Umbilical cord (tissue), 2 donors: ENCODE measurements at places on chromosomes 2 and 18. TPM values are rescaled to one million over a fixed set of nuclear protein-coding genes. Genes with fewer than 3 reads are reported as not detected.

CXCR4 gene
- total RNA-seq: 7.5 TPM

DNA sequence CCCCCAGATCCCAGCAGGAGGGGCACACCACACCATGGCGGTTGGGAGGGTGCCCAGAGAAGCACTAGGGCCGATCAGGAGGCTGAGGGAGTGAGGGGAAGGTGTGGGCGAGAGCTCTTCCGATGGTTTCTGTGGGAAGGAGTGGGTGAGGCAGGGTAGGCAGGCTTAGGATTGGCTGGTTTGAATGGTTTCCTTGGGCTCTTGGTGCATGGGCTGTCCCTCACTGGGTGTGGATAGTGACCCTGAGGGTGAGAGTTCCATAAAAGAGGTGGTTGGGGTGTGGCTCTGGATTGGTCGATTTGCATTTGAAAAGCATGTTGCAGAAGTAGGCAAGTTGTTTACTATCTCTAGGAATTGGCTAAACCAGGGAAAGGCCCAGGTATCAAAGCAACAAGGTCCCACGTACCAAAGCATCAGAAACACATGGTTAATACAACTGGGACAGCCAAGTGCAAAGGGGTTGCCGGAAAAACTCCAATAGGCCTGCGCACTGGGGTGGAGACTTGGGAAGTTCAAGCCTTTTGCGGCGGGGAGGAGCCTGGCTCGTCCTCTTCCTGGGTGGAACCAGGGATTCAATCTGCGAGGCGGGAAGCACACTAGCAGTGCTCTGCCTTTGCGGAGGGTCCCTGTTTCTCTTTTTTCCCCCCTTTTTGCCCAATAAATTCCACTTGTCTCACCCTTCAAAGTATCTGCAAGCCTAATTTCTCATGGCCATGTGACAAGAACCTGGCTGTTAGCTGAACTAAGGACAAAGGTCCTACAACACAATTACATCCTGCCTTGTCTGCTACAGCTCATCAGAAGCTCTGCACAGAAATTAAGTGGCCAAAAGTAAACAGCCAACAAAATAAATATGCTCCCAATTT is 43.2 kb downstream of the IL1R2 start:
- DNase-seq: no peak

DNA sequence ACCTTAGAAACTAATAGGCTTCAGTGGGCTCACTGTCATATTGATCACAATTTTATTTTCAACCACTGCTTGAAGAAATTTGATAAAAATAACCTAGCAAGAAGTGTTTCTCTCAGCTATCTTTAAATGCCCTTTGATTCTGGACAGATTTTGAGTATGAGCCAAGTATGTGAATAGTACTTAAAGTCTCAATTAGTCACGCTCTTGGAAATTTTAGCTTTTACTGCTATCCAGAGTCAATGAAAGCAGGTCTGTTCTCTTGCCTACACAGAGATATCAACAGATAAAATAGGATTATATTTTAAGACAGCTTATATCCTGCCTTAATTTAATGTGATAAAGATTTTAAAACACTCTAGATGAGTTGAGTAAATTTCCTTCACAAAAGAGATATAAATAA is 337.3 kb downstream of the CBLN2 start:
- DNase-seq: peak; percentile 1

DIPK1C gene
- 3.1 TPM for total RNA-seq

- no peak for DNase-seq
Measured at GRCh38 chr2:25845843-25846505, 32.3 kb downstream of the ASXL2 start.
